ENCODE measurements at places on chromosomes 6 and 20.

- no peak for DNase-seq
Measured at GRCh38 chr20:33622705-33623365, 39.3 kb upstream of the C20orf144 start.

DNA sequence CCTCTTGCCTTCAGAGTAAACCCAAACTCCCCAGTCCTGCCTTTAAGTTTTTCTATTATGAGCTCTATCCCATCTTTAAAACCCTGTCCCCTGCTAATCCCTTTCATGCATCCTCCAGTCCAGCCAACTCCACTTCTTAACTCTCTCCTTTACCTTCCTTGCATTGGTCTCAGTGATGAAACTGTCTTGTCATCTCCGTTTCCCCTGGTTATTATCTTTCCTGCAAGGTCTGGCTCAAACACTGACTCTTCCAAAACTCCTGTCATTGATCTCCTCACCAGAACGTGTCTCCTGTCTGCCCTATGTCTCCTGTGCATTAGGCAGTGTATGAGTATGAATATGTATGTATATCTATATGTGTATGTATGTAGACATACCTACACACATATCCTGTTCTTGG lies 11.8 kb upstream of the FNDC1 start:
- DNase-seq = no peak

DNA sequence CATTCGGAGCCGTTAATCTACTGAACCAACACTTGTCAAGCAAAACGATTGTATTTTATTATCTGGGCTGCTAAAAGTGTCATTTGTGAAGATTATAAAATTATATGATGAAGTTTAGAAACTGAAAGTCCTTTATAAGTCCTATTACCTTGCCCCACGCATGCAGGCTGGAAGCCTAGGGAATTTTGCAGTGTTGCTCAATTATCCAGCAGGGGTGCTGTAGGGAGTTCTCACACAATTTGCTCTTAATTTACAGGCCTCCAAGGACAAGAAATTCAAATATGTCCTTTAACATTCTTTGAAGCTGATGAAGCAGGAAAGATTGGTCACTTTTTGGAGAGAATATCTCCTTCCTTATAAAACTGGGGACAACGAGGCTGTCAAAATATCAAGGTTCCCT lies 368.9 kb downstream of the LMBRD1 start:
- DNase-seq = no peak

DNA sequence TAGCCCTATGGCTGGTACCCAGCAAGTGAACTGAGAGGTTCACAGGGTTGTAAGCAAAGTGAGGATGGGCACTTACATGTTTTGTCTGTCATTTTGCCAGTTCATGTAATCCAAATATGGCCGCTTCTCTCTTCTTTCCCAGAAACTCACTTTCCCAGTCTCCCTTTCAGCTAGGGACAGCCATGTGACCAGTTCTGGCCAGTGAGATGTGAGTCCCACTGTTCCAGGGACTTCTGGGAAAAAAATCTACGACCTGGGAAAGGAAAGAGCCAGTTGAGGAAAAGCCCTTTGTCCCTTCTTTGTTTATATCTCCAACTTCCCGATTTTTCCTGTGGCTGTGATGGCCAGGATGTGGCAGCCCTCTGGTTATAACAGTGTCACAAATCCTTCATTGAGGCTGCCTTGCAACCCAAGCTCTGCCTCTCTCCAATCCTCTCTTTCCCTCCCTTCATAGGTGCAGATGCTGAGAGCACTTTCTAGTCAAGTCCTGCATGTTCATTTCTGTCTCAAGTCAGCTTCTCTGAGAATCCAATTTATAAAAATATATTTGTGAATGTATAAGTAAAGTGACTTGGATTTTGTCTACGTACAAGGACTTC lies 148.6 kb upstream of the ZFP64 start:
- DNase-seq = no peak

- no peak for DNase-seq
Measured at GRCh38 chr20:3209946-3210317, 634 bp downstream of the ITPA start.

GRCh38 chr6:161254464-161255253 lies 19.2 kb downstream of the AGPAT4 start:
- DNase-seq = no peak

DNA sequence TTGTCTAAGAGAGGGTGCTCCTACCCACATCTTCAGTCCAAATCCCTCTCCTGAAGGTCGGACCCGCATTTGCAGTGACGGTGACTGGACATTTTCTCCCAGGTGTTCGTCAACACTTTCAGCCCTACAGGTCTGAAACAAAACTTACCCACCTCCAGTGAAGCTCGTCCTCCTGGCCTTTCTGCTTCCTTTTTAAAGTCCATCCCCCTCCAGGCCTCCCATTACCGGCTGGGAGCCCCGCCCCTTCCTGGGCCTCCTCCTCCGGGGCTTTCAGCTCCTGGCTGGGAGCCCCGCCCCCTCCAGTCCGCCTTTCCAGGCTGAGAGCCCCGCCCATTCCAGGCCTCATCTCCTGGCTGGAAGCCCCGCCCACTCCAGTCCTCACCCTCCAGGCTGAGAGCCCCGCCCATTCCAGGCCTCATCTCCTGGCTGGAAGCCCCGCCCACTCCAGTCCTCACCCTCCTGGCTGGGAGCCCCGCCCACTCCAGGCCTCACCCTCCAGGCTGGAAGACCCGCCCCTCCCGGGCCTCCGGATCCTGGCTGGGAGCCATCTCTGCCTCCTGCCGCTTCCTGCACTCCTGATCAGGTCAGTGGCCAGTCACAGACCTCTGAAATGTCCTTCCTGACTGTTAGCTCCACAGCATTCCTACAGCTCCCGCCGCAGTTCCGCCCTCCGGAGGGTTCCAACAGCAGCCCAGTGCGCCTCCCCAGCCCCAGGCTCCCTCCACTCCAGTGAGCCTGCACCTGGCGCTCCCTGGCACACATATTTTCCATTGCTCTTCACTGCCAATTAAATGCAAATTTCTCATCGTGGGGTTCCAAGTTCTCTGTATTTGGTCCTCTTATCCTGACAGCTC lies 98.5 kb downstream of the LY86 start:
- peak; percentile 49 for DNase-seq

DNA sequence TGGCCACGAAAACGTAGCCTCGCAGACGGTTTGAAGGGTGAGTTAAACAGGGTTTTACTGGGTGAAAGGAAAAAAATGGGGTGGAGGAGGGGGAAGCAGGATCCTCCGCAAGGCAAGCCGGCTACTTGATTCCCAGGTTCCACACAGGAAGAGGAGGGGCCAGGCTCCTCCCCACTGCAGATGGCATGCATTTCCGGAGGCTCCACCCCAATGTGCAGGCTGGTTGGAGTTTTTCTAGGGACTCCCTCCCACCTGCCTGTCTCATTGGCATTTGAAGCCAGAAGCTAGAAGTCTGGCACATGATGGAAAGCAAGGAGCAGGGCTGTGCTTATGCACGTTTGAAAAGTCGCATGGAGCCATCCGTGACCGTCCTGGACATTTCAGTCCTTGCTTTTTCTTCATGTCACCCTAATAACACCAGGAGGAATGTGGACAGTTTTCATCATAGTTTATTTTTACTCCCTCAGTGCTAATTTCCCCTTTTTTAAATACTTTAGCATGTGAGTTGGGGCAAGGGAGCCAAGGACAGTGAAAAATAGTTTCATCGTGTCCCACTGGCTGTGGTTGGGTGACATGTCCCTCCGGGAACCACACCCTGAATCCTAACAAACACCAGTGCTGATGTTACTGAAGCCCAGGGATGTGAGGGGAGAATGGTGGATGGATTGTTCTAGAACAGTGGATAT lies 100.1 kb upstream of the INSM1 start:
- no peak for DNase-seq

GRCh38 chr20:13822459-13822858 lies 37.6 kb downstream of the NDUFAF5 start:
- DNase-seq = no peak

Measured in cerebellar nuclear complex (tissue), 1 donor.